ENCODE measurements at places on chromosomes 7 and 10.

DNA sequence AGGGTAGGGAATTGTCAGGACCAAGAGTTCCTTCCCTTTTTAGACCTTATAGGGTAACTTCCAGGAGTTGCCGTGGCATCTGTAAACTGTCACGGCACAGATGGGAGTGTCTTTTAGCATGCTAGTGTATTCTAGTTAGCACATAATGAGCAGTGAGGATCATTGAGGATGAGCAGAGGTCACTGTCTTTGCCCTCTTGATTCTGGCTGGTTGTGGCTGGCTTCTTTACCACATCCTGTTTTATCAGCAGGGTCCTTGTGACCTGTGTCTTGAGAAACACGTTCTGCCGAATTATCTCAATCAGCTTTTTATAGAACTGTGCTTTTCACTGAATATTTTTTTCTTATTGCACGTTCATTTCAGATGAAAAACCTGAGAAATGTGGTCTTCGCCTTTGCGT, 41.5 kb downstream of the MINPP1 start:
- DNase-seq, result no peak

- no peak for DNase-seq
Observed at GRCh38 chr7:135322571-135323340, 89.1 kb downstream of the STRA8 start.

GRCh38 chr10:70477661-70478162, 855 bp upstream of the PALD1 start:
- peak; percentile 90 for DNase-seq

DNA sequence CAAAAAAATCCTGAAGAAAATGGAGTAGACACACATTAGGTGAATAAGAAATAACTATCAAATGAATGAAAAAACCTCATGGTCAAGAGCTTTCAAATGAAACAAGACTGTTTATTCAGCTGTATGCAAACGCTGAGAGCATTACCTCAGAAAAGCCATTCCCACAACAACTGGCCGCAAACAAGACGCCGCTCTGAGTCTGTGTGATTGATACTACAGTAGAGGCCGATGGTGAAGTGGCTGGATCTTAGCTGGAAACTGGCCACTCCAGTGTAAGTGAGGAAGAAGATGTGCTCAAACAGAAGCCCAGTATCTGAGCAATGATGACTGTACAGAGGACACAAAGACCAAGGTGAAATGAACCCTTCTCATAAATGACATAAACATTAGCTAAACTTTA, 252.4 kb upstream of the GHITM start:
- DNase-seq, result no peak

- no peak for DNase-seq
Observed at GRCh38 chr7:47416492-47417480, 165.1 kb downstream of the TNS3 start.

DNA sequence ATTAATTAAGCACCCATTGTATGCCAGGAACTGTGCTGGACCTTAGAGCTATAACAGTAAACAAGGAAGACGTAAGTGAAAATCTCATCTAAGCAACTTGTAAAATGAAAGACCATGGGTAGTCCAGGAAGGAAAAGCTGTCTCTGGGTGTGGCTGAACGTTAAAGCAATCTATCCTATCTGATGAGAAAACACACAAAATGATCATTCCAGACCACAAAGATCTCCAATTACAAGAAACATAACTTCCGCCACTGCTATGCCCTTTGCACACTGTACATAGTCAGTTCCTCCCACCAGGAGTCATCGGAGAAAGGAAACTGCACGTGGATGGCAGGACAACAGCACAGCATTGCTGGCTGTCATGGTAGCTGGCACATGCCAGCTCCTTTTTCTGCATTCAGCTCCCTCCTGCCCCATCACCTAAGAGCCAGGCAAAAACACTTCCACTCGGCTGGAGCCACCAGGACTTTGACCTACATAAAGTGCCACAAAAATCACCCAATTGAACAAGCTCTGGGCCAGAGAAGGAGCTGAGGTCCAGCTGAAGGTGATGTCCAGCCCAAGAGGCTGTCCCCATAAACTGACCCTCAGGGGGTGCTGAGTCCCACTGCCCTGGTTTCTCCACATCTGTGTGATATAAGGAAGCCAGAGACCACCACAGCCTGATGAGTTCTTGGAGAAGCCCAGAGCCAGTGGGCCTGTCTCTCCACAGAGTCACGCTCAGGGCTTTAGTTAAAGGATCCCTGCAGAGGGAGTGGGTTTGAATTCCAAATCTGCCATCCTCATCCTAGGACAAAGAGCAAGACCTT, 56.4 kb downstream of the STEAP1B start:
- DNase-seq, result no peak

DNA sequence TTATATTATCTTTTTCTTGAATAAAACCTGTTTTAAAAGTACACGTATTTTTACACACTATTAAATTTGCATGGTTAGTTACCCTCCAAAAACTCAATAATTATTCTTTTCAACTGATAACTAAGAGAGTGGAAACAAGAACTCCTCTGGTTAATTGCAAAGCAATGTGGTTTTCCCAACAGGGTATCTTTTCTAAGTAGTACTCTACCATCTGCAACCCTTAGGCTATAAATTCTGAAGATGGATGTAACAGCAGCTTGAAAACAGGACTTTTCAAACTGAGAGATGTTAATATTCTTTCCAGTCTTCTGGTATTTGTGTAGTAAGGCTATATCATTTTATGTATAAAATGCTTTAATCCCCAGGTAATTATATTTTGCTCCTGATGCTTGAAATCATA, 916.1 kb upstream of the POT1 start:
- no peak for DNase-seq

- DNase-seq, result no peak
Observed at GRCh38 chr7:42262964-42263363, 26.0 kb upstream of the GLI3 start.

GRCh38 chr10:42926843-42927242, 144.2 kb downstream of the BMS1 start:
- DNase-seq, result no peak

Data from naive thymus-derived CD4-positive, alpha-beta T cell (primary cell).